ENCODE measurements at places on chromosomes 11 and 22.

DNA sequence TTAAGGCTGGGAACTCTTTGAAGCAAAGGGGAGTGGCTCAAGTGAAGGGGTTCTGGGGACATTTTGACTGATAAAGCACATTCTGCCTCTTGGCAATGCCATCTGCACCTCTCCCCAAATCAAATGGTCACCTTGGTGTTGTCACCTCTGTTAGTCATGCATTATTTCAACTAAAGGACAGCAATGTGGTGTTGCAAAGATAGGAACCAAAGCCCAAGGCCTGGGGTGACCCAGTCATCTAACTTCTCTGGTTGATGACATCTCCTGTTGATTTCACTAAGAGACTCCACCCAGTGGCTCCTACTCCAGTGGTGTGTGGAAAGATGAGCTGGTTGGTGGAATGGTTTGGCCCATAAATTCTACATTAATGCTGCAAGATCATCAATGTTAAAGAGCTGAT is 7.8 kb upstream of the MS4A1 start:
- no peak for DNase-seq

- DNase-seq = no peak
These were observed 184.4 kb upstream of the C11orf87 start for GRCh38 chr11:109237636-109238035.

DNA sequence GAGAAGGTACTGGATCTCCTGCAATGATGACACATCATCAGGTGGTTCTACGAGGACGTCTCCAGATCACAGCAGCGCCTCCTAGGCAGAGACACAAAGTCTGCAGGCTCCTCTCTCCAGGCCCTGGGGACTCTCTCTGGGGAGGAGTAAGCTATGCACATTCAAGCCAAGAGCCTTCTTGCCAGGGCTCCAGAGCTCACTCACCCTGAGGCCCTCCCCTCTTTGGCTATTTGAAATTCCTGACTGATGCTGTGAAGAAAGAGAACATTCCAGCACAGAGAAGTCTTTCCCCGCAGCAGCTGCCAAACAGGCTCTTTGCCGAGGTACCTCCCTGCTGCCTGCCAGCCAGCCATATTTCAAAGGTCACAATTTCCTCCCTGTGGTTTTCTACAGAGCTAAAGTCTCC is 204.9 kb downstream of the CSNK2A3 start:
- no peak for DNase-seq

- no peak for DNase-seq
These were observed 58.1 kb downstream of the CHRDL2 start for GRCh38 chr11:74672956-74673692.

- no peak for DNase-seq
These were observed 299.5 kb downstream of the BUD13 start for GRCh38 chr11:116473206-116473769.

GRCh38 chr11:102427068-102427467 is 25.5 kb downstream of the TMEM123 start:
- no peak for DNase-seq

- no peak for DNase-seq
These were observed 4.6 kb downstream of the SYT12 start for GRCh38 chr11:67027483-67027930.

DNA sequence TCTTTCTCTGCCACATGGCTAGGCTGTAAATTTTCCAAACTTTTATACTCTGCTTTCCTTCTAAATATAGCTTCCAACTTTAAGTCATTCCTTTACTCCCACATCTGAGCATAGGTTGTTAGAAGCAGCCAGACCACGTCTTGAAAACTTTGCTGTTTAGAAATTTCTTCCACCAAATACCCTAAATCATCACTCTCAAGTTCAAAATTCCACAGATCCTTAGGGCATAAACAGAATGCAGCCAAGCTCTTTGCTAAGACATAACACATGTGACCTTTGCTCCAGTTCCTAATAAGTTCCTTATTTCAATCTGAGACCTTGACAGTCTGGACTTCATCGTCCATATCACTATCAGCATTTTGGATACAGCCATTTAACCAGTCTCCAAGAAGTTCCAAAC is 749.9 kb downstream of the METTL15 start:
- no peak for DNase-seq

GRCh38 chr22:47395481-47395880 is 633.0 kb downstream of the TBC1D22A start:
- no peak for DNase-seq

GRCh38 chr22:46336119-46337078 is 885 bp downstream of the TRMU start:
- DNase-seq = no peak

DNA sequence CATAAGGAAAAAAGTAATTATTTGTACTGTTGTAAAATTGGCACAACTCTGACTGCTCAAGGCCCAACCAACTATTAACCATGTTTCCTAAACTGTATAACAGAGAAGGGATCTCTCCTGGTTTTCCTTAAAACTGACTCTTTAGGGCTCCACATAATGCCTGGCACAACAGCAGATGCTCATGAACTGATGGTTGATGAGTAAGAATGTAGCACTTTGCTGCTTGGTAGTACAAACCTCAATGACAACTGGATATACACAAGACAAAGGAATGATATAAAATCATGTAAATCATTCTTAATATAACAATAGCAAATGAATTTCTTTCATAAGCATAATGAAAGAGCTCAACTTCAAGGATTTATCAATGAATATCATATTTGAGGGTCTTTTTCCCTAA is 11.7 kb downstream of the MSANTD2 start:
- no peak for DNase-seq

DNA sequence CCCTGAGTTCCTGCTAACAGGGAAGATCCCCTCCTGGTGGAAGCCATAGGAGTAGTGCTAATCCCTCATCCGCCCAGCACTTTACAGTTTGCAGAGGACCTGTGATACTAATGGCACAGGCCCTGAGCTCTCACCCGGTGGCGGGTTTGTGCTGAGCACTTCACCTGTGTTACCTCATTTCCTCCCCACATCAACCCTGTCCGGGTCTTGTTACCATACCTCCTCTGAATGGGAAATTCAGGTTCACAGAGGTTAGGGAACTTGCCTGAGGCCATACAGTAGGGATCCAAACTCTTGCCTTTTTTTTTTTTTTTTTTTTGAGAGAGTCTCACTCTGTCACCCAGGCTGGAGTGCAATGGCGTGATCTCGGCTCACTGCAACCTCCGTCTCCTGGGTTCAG is 25.2 kb downstream of the CAPN1 start:
- DNase-seq = no peak

GRCh38 chr11:103906291-103906867 is 130.1 kb upstream of the DDI1 start:
- DNase-seq = no peak

- DNase-seq = no peak
These were observed 77.8 kb downstream of the SFI1 start for GRCh38 chr22:31574055-31574670.

GRCh38 chr11:76231121-76231738 is 24.9 kb upstream of the WNT11 start:
- no peak for DNase-seq

- no peak for DNase-seq
These were observed 45.2 kb downstream of the CLPB start for GRCh38 chr11:72389116-72389515.

DNA sequence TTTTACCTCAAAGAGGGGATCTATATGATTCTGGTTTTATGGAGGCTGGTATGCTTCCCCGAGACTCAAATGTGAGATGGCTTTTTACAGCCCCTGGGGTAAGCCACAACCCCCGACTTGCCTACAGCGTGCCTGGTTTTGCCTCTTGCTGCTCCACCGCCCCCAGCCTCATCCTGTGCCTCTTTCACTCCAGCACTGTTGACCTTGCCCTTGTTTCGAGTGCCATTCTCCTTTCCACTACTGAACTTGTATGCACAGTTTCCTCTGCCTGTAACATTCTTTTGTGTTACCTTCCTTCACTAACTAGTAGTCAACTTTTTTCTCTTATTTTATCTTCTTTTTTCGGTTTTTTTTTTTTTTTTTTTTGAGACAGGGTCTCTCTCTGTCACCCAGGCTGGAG is 219.0 kb upstream of the ZBED5 start:
- no peak for DNase-seq
